Parietal lobe (tissue), 2 donors: ENCODE measurements at places on chromosomes 7 and 10. TPM values are rescaled to one million over a fixed set of nuclear protein-coding genes. Genes with fewer than 3 reads are reported as not detected.

COL17A1 gene
- not detected for total RNA-seq

PTPN20 gene
- total RNA-seq: 17.5 TPM

NEURL1 gene
- 44.4 TPM for total RNA-seq

AKR1C8 gene
- total RNA-seq: not detected

VSTM2A gene
- total RNA-seq: 63.2 TPM

SLF2 gene
- 76.4 TPM for total RNA-seq

EVX1 gene
- not detected for total RNA-seq

PRPF18 gene
- total RNA-seq: 45.4 TPM

TRIM73 gene
- 11.0 TPM for total RNA-seq

GDF10 gene
- 6.3 TPM for total RNA-seq

NKX1-2 gene
- total RNA-seq: not detected

RBM20 gene
- total RNA-seq: 2.5 TPM

ADGRA1 gene
- 5.3 TPM for total RNA-seq

SMIM30 gene
- total RNA-seq: 16.9 TPM

DEPP1 gene
- total RNA-seq: 5.0 TPM

STEAP1B gene
- total RNA-seq: 1.9 TPM

TEX47 gene
- total RNA-seq: not detected

TLL2 gene
- total RNA-seq: 0.63 TPM

TCERG1L gene
- 1.3 TPM for total RNA-seq

FAM25C gene
- not detected for total RNA-seq

PTTG1IP2 gene
- not detected for total RNA-seq

TBC1D12 gene
- 47.6 TPM for total RNA-seq

TFAM gene
- 39.4 TPM for total RNA-seq

FAM20C gene
- 31.0 TPM for total RNA-seq

OR2AE1 gene
- not detected for total RNA-seq

MMD2 gene
- 2.2 TPM for total RNA-seq

ASB10 gene
- not detected for total RNA-seq

ADCY1 gene
- 286 TPM for total RNA-seq

YAE1 gene
- total RNA-seq: 78.9 TPM

MRC1 gene
- total RNA-seq: 0.63 TPM

CDNF gene
- not detected for total RNA-seq

PKD1L1 gene
- total RNA-seq: 0.94 TPM

TRIL gene
- total RNA-seq: 8.8 TPM

ADRB1 gene
- 2.5 TPM for total RNA-seq

ZNF467 gene
- total RNA-seq: 1.3 TPM

AGBL3 gene
- 10.3 TPM for total RNA-seq

SMKR1 gene
- 1.9 TPM for total RNA-seq

CRHR2 gene
- total RNA-seq: 2.8 TPM

LRRTM3 gene
- total RNA-seq: 19.1 TPM

DUS4L gene
- 19.1 TPM for total RNA-seq

ODAD2 gene
- 1.3 TPM for total RNA-seq

C10orf71 gene
- not detected for total RNA-seq

ANK3 gene
- 552 TPM for total RNA-seq

CLCN1 gene
- not detected for total RNA-seq

ZFAND4 gene
- 16.0 TPM for total RNA-seq

XPNPEP1 gene
- 108 TPM for total RNA-seq

ATG9B gene
- 2.8 TPM for total RNA-seq
